ENCODE measurements at places on chromosomes 7 and 10. TPM values are rescaled to one million over a fixed set of nuclear protein-coding genes. Genes with fewer than 3 reads are reported as not detected.

The OR2A5 gene
- total RNA-seq, result not detected

The SKIDA1 gene
- 1.3 TPM for total RNA-seq

The BTAF1 gene
- total RNA-seq, result 52.8 TPM

The HOXA7 gene
- total RNA-seq, result 4.1 TPM

The IDI2 gene
- total RNA-seq, result not detected

The HOXA2 gene
- 1.8 TPM for total RNA-seq

The SDK1 gene
- total RNA-seq, result 1.1 TPM

The VAX1 gene
- 0.25 TPM for total RNA-seq

The DIP2C gene
- 4.0 TPM for total RNA-seq

The FKBP14 gene
- 40.8 TPM for total RNA-seq

The WAC gene
- 115 TPM for total RNA-seq

The GRK5 gene
- total RNA-seq, result 0.40 TPM

The HMX3 gene
- total RNA-seq, result 3.9 TPM

The LGI1 gene
- 0.32 TPM for total RNA-seq

The CC2D2B gene
- total RNA-seq, result not detected

The CPA4 gene
- 1.6 TPM for total RNA-seq

The IGFBP1 gene
- total RNA-seq, result 2.4 TPM

The SPDYE3 gene
- total RNA-seq, result not detected

The ARHGEF35 gene
- 0.84 TPM for total RNA-seq

The ANK3 gene
- total RNA-seq, result 65.7 TPM

The ZDHHC4 gene
- total RNA-seq, result 70.9 TPM

The SPAM1 gene
- total RNA-seq, result not detected

The HYAL4 gene
- total RNA-seq, result not detected

The MMD2 gene
- total RNA-seq, result not detected

The AGMO gene
- not detected for total RNA-seq

The ELN gene
- not detected for total RNA-seq

The PRTFDC1 gene
- total RNA-seq, result 20.8 TPM

The NCF1 gene
- total RNA-seq, result not detected

The GTF2I gene
- 58.4 TPM for total RNA-seq

The CPN1 gene
- not detected for total RNA-seq

The PLCE1 gene
- 0.32 TPM for total RNA-seq

The C10orf67 gene
- total RNA-seq, result 0.09 TPM

The GNAT3 gene
- not detected for total RNA-seq

The RPEL1 gene
- 0.17 TPM for total RNA-seq

The ERV3-1 gene
- 3.0 TPM for total RNA-seq

The ARMC3 gene
- not detected for total RNA-seq

The GCK gene
- not detected for total RNA-seq

The ADAM12 gene
- 1.1 TPM for total RNA-seq

The ASZ1 gene
- not detected for total RNA-seq

The ACTR3C gene
- not detected for total RNA-seq

The PGAM2 gene
- total RNA-seq, result not detected

The HKDC1 gene
- total RNA-seq, result 7.6 TPM

The CRHR2 gene
- total RNA-seq, result not detected

The SPDYE2 gene
- not detected for total RNA-seq

The SEC31B gene
- total RNA-seq, result 2.6 TPM

The SP4 gene
- total RNA-seq, result 10.1 TPM

The ZNF25 gene
- 9.4 TPM for total RNA-seq

The BTBD16 gene
- 0.45 TPM for total RNA-seq

The UCMA gene
- total RNA-seq, result not detected

The EPHB4 gene
- total RNA-seq, result 49.1 TPM

The HMX2 gene
- total RNA-seq, result 1.1 TPM

The LIPK gene
- total RNA-seq, result not detected

The NET1 gene
- 39.5 TPM for total RNA-seq

The VWA2 gene
- not detected for total RNA-seq

The LBX1 gene
- total RNA-seq, result 0.12 TPM

The ZNF365 gene
- 4.2 TPM for total RNA-seq

The NEUROD6 gene
- not detected for total RNA-seq
